ENCODE measurements at places on chromosomes 5 and 9.

DNA sequence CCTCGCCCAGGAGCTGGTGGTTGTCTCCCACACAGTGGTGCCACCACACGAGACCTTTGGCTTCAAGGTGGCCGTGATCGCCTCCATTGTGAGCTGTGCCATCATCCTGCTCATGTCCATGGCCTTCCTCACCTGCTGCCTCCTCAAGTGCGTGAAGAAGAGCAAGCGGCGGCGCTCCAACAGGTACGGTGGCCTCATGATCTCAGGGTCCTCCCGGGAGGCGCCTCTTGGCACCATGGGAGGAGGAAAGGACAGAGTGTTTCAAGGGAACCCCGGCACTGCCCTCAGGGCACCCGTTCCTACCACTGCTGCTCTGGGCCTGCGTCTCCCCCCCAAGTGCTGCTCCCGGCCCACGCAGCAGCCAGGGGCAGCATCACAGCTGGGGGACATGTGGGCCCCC is 18.2 kb upstream of the CARD19 start:
- no peak for DNase-seq
- no peaks in the 10 kb centered on the region for H3K27me3 ChIP-seq
- H3K4me3 ChIP-seq: no peak overlapping the region
- H3K4me1 ChIP-seq: peaks cover 60% of the 10 kb centered on the region
- peaks cover 29% of the 10 kb centered on the region for H3K36me3 ChIP-seq

- DNase-seq: no peak
- no peaks in the 10 kb centered on the region for H3K4me1 ChIP-seq
- no peaks in the 10 kb centered on the region for H3K36me3 ChIP-seq
- H3K27ac ChIP-seq: no peak overlapping the region
These were observed 115.5 kb upstream of the KLF4 start for GRCh38 chr9:107605041-107605440.

GRCh38 chr5:173090639-173091038 is 34.5 kb downstream of the CREBRF start:
- peaks cover 33% of the 10 kb centered on the region for H3K4me1 ChIP-seq
- H3K4me3 ChIP-seq: no peak overlapping the region
- DNase-seq: no peak
- no peaks in the 10 kb centered on the region for H3K27me3 ChIP-seq
- no peak overlapping the region for H3K27ac ChIP-seq
- peaks cover 14% of the 10 kb centered on the region for H3K36me3 ChIP-seq

DNA sequence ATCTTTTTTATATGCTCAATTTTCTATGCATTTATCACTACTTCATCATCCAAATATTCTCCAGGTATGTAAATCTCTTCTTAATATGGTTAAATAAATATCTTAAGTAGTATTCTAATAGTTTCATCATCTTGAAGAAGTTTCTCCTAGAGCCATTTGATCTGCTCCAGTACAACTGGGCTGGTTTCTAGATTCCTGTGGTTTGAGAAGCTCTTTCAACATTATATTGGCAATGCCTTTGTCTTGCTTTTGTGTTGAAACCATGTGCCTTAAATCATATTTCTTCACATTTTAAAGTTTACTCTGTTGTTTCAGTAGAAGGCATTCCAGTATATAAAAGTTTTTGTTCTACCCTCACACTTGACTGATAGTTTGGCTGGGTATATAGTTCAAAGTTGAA is 27.6 kb downstream of the MBLAC2 start:
- H3K4me3 ChIP-seq: no peak overlapping the region
- H3K27me3 ChIP-seq: no peaks in the 10 kb centered on the region
- H3K27ac ChIP-seq: no peak overlapping the region
- no peaks in the 10 kb centered on the region for H3K4me1 ChIP-seq
- no peak for DNase-seq

DNA sequence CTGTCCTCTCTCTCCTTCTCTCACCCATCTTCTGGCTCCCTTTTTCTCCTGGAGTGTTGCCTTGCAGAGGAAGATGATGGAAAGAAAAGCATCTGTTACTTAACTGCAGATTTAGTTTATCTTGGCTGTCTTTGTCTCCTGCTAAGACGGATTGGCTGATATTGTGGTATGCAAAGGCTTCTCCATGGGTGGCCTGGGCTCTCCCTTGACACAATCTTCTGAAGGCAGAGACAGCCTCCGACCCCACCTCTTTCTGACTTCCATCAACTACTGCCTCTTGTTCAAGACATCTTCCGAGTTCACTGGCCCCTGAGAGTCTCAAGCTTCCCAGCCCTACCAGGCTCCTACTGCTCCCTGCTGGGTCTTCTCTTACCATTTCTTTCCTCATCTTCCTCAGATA is 403.7 kb downstream of the LRRC70 start:
- H3K36me3 ChIP-seq: no peaks in the 10 kb centered on the region
- no peak for DNase-seq
- H3K4me1 ChIP-seq: no peaks in the 10 kb centered on the region
- H3K4me3 ChIP-seq: no peak overlapping the region
